ENCODE measurements at places on chromosomes 1 and 21.

DNA sequence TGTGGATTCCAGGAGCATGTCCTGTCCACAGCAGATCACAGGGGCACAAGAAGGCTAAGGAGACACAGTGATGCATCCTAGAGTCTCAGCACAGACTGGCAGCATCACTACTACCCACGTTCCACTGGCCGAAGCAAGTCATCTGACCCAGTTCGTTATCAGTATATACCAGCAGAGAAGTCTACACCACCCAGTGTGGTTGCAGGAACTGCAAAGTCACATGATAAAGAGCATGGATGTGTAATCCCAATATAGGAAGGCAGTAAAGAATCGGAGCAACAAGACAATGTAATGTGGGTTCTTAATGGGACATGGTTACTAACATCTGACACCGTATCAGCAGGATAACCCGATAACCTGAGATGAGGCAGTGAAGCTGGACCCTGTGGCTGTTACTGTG is 246.6 kb downstream of the RRAGC start:
- no peak for DNase-seq

GRCh38 chr1:22806584-22806983 is 95.9 kb downstream of the EPHB2 start:
- no peak for DNase-seq

DNA sequence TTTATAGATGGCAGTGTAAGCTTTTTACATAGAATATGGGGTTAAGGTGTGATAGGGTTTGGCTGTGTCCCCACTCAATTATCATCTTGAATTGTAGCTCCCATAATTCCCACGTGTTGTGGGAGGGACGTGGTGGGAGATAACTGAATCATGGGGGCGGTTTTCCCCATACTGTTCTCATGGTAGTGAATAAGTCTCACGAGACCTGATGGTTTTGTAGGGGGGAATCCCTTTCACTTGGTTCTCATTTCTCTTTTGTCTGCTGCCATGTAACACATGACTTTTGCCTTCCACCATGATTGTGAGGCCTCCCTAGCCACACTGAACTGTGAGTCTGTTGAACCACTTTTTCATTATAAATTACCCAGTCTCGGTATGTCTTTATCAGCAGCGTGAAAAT is 290.3 kb upstream of the B3GALT2 start:
- DNase-seq: no peak

- DNase-seq: no peak
These were observed 124.5 kb upstream of the GALNT2 start for GRCh38 chr1:229942501-229942900.

DNA sequence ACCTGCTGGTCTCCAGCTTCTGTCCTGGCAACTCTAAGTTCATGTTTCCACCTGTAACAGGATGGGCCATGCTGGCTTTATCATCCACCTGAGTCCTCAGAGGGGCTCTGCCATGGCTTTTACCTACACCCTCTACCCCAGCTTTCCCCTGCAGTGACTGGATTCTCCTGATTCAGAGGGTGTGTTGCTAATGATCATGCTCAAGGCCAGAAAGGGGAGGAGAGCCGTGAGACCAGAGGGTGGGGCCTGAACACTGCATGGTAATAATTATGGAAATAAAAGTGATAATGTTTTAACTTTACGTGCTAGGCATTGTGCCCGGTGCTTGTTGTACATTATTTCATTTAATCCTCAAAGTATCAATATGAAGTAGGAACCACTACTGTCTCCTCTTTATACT is 53.3 kb downstream of the CNIH3 start:
- no peak for DNase-seq

DNA sequence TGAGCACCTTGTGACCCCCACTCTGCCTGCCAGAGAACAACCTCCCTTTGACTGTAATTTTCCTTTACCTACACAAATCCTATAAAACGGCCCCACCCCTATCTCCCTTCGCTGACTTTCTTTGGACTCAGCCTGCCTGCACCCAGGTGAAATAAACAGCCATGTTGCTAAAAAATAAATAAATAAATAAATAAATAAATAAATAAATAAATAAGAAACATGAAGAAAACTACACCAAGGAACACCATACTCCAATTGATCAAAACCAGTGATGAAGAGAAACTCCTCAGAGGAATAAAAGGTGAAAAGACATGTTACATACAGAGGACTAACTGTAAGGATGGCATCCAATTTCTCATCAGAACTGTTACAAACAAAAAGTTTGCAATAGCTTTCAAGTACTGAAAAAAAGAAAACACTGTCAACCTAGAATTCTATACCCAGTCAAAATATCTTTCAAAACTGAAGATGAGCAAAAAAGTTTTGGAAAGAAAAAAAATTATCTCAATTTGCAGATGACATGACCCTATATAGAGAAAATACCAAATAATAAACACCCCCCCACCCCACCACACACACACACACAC is 28.4 kb downstream of the NBPF6 start:
- no peak for DNase-seq

DNA sequence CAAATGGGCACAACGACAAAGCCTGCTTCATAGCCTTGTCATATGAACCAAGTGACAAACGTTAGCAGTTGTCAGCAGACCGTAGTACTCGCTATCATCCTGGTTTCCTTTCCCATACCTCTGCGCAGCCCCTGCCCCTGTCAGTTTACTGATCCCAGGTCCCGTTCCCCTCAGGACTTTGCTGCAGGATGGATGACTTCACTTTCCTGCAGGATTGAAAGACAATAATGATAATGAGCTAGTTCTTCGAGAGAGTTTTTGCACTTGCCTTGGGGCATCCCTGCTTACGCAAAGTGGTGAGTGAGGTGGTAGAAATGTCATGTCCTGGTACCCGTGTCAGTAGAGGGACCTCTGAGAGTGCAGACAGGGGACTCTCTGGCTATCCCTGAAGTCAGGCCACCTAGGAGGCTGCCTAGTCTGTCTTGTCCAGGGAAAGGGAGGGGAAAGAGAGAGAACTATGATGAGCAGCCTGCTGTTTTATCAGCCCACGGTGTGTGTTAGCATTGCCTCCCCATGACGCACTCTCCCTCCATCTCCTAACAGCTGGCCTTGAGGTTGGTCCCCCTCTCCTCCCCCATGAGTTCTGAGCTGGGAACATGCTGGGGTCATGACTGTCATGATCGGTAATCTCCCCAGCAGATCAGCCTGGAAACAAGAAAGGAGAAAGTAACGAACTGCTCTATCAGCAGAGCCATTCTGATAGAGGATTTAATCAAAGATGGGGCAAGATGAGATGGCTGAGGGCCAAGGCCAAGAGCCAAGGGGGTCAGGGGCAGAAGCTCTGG is 53.7 kb downstream of the ELK4 start:
- no peak for DNase-seq

- DNase-seq: peak; percentile 34
These were observed 559 bp downstream of the BACH1 start for GRCh38 chr21:29299046-29299915.

DNA sequence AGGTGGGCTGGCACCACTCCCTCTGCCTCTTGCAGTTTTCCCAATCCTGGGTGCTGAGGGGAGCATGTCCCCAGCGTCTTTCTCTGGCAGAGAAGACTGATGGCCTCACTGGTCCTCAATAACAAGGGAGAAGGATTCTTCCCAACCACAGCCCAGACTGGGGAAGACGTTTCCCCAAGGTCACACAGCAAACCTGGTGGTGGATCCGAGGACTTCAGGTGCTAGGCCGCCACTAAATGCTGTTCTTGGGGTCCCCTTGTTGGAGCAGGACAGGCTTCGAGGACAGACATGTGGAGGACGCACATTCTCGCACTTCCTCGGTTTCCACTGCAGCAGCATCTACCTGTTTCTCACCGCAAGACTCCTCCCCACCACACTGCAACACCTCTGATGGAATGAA is 30.9 kb upstream of the PAX7 start:
- no peak for DNase-seq

- DNase-seq: no peak
These were observed 66.3 kb upstream of the SLC45A1 start for GRCh38 chr1:8251635-8252034.

Data from HFFc6 (cell line).